ENCODE measurements at places on chromosomes 5 and 9. TPM values are rescaled to one million over a fixed set of nuclear protein-coding genes. Genes with fewer than 3 reads are reported as not detected.

GRCh38 chr9:132152231-132152630, 9.6 kb upstream of the NTNG2 start:
- no peaks in the 10 kb centered on the region for H3K4me1 ChIP-seq
- no peaks in the 10 kb centered on the region for H3K36me3 ChIP-seq
- DNase-seq, result no peak
- no peak overlapping the region for H3K4me3 ChIP-seq
- H3K27ac ChIP-seq, result no peak overlapping the region

FREM1 gene
- total RNA-seq, result 2.4 TPM

DNA sequence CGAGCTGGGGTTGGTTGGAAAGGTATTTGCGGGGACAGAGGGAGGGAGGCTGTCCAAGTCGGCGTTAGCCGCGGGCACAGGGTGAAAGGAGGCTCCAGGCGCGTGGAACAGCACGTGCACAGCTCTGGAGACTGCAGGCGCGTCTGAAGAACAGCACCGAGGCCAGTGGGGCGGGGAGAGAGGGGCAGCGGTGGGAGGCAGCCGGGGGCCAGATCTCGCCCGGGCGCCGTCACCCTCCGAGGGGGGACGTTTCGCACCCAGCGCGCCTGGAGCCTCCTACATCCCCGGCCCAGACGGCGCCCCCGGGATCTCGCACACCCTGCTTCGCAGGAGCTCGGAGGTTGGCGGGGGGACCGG, 79.6 kb downstream of the NTNG2 start:
- no peaks in the 10 kb centered on the region for H3K27me3 ChIP-seq
- DNase-seq, result no peak
- no peak overlapping the region for H3K27ac ChIP-seq
- peaks cover 45% of the 10 kb centered on the region for H3K4me1 ChIP-seq

DNA sequence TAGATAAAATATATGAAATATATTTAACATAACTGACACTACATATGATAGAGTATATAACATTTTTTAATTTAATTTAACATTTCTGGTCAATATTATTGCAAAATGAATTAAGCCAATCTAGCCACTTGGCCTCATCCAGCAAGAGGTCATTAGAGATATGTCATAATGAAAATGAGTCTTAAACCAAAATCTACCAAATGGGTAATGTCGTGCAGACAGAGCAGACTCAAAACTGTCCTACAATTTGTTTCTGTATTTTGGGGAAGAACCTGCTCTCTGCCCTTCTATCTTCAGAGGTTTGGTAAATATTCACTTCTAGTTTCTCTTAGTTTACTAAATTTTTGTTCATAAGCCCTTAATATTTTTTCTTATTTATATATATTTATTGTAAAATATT, 61.4 kb downstream of the ARHGEF28 start:
- DNase-seq, result no peak
- no peak overlapping the region for H3K4me3 ChIP-seq
- H3K4me1 ChIP-seq, result no peaks in the 10 kb centered on the region
- no peak overlapping the region for H3K27ac ChIP-seq

DNA sequence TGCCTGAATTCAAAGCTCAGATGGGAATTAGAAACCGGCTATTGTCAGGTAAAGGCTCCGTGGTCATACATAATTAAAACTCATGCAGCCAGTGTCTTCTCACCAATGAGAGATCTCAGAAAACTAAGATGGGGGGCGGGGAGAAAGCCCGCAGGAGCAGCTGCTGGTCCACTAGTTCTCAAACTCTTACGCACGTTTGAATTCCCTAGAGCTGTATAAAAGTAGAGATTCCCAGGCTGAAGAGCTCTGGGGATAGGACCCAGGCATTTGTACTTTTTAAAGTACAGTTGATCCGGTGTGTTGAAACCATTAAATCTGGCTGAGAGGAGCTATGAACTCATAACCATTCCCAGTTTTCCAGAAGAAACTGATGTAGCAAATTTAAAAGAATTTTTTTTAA, 68.5 kb downstream of the FRMD3 start:
- no peak for DNase-seq
- no peak overlapping the region for H3K4me3 ChIP-seq
- no peak overlapping the region for H3K27ac ChIP-seq
- peaks cover 44% of the 10 kb centered on the region for H3K4me1 ChIP-seq
- H3K36me3 ChIP-seq, result no peaks in the 10 kb centered on the region
- no peaks in the 10 kb centered on the region for H3K27me3 ChIP-seq

DNA sequence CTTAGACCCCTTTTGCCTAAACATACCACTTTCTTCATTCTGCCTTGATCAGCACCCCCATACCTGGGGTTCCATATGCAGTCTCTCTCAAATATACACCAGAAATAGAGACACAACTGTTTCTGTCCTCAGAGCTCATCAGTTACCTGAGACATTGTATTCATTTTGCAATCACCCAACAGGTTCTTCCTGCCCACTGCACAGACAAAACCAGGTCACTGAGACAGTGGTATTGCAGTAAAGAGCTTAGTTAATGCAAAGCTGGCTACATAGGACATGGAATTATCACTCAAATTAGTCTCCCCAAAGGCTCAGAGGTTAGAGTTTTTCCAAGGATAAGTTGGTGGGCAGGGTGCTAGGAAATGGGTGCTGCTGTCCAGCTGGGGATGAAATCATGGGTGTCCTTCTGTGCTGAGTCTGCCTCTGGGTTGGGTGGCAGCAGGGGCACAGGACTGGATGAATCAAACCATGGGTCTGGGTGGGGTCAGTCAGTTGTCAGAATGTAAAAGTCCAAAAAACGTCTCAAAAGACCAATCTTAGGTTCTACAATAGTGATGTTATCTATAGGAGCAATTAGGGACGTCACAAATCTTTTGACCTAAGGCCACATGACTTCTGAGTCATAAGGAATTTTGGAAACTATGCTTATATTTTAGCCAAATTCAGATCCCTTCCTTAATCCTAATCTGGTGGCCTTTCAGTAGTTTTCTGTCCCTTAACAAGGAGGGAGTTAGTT, 41.0 kb downstream of the KCNV2 start:
- H3K36me3 ChIP-seq, result no peaks in the 10 kb centered on the region
- H3K4me3 ChIP-seq, result no peak overlapping the region
- no peaks in the 10 kb centered on the region for H3K27me3 ChIP-seq
- no peak overlapping the region for H3K27ac ChIP-seq
- no peak for DNase-seq

DNA sequence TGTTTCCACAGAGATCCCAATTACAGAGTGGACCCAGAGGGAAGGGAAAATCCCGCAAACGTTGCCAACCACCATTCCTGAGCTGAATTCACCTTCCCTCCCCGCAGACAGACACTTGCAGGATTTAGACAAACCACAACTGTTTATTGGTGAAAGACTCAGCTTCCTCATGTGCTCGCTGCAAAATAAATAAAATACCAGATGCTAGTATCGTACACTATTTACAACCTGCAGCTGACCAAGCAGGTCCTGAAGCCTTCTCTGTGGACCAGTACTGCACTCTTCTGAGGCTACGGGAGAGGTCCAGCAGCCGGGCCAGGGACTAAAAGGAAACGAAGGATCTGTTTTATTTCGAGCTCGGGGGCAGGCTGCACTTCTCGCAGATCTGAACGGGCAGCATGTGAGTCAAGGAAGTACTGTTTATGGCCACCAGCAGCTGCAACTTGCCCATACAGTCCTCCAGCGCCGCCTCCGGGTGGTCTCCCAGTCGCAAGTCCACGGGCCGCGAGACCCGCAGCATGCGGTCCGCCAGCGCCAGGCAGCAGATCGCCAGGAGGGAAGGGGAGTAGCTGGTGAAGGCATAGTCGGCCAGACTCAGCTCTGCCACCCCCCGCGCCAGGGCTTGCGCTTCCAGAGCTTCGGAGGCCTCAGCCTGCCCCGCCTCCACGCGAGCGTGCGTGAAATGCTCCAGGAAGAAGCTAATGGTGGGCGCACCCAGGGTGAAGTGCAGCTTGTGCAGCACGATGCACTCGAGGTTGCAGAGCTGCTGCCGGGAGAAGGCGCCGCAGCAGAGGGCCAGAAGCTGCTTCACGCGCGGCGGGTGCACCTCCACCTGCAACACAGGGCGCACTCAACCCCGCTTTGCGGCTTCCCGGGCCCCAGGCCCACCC, 2.1 kb downstream of the CCNO start:
- no peak overlapping the region for H3K4me3 ChIP-seq
- DNase-seq, result no peak
- H3K4me1 ChIP-seq, result peaks cover 25% of the 10 kb centered on the region
- H3K36me3 ChIP-seq, result no peaks in the 10 kb centered on the region
- H3K27ac ChIP-seq, result no peak overlapping the region

- no peak for DNase-seq
- no peak overlapping the region for H3K4me3 ChIP-seq
- H3K36me3 ChIP-seq, result no peaks in the 10 kb centered on the region
- H3K27ac ChIP-seq, result no peak overlapping the region
- no peaks in the 10 kb centered on the region for H3K4me1 ChIP-seq
Observed at GRCh38 chr9:80550181-80550580, 978.4 kb downstream of the TLE4 start.

SURF6 gene
- 16.7 TPM for total RNA-seq

DNA sequence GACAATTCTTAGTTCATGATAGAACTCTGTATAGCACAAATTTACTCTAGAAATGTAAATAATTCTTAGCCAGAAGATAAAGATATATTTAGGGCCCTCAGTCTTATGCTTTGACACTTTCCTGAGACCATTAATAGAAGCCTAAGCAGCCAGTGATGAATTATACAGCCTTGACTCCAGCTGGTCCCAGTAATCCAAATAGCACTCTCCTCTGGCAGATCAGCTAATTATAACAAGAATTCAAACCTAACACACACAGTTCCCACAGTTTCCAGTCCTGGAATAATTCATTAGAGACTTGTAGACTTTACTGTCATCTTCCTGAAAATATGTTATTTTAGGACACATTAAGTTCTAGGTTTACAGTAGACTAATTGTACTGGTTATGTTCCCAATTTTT, 50.4 kb downstream of the SHOC1 start:
- H3K27me3 ChIP-seq, result no peaks in the 10 kb centered on the region
- H3K27ac ChIP-seq, result no peak overlapping the region
- no peak overlapping the region for H3K4me3 ChIP-seq

- no peak overlapping the region for H3K4me3 ChIP-seq
- H3K36me3 ChIP-seq, result no peaks in the 10 kb centered on the region
- DNase-seq, result no peak
- peak overlapping the region; percentile 14 for H3K27ac ChIP-seq
- H3K4me1 ChIP-seq, result no peaks in the 10 kb centered on the region
- H3K27me3 ChIP-seq, result no peaks in the 10 kb centered on the region
Observed at GRCh38 chr5:95163079-95163478, 121.8 kb downstream of the MCTP1 start.

SPINK6 gene
- total RNA-seq, result 0.42 TPM

FAM170A gene
- total RNA-seq, result not detected

DNA sequence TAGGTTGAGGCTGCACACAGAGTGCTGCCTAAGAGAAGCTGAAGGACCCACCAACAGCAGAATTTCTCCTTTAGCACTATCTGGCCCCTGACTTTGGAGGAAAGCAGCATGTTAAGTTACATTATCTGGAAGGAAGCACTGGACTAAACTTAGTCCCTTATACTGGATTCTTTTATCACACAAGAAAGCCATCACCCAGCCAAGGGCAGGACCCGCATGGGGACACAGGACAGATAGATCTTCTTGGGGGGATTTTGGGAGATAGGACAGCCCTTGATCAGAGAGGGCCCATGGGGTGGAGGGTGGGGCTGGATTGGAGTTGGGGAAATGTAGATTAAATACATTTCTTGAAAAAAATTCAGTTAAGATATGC, 14.4 kb downstream of the ANKRD33B start:
- no peak overlapping the region for H3K4me3 ChIP-seq
- no peaks in the 10 kb centered on the region for H3K4me1 ChIP-seq

DNA sequence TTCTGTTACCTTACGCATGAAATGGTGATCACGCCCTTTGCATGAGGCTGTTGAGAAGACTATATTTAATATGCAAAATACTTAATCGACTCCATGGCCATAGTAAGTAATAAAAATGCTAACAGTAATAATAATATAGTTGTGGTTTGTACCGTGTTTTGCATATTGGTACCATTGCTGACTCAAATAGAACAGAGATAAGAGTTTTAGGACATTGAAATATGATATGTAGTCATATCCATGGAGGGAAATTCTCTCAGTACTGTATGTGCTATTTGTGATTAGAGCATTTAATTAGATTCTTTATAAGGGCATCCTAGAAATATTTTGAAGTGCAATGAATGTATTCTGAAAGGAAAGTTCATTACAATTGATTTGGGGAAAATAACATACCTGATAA, 41.9 kb downstream of the CFAP90 start:
- no peaks in the 10 kb centered on the region for H3K4me1 ChIP-seq
- no peaks in the 10 kb centered on the region for H3K36me3 ChIP-seq
- DNase-seq, result no peak
- peaks cover 6% of the 10 kb centered on the region for H3K27me3 ChIP-seq

LHX6 gene
- total RNA-seq, result 9.1 TPM

GRCh38 chr5:148511810-148512347, 128.1 kb downstream of the FBXO38 start:
- peak; percentile 68 for DNase-seq
- no peaks in the 10 kb centered on the region for H3K36me3 ChIP-seq
- no peaks in the 10 kb centered on the region for H3K4me1 ChIP-seq
- H3K27me3 ChIP-seq, result no peaks in the 10 kb centered on the region
- no peak overlapping the region for H3K4me3 ChIP-seq
- H3K27ac ChIP-seq, result no peak overlapping the region

DNA sequence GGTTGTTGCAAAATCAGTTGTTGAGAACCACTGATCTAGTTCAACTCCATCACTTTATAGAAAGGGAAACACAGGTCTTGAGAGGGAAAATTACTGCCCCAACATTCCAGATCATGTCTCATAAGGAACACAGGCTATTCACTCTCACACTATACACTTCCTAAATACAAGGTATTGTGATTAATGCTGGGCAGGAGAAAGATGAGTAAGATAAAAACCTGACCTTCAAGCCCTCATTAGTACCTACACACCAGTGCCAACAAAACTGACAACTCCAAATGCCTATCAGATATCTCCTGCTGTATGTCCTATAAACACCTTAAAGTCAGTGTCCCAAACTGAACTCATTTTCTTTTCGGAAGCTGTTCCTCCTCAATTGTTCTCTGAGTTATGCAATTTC, 8.2 kb downstream of the GNE start:
- H3K27ac ChIP-seq, result no peak overlapping the region
- H3K36me3 ChIP-seq, result no peaks in the 10 kb centered on the region
- no peaks in the 10 kb centered on the region for H3K27me3 ChIP-seq
- H3K4me1 ChIP-seq, result no peaks in the 10 kb centered on the region
- no peak for DNase-seq

BTNL3 gene
- total RNA-seq, result 0.42 TPM

- H3K36me3 ChIP-seq, result no peaks in the 10 kb centered on the region
- no peaks in the 10 kb centered on the region for H3K27me3 ChIP-seq
- H3K27ac ChIP-seq, result no peak overlapping the region
- DNase-seq, result no peak
Observed at GRCh38 chr5:43729846-43730478, 127.0 kb downstream of the NNT start.

PGM5 gene
- 12.7 TPM for total RNA-seq

- no peaks in the 10 kb centered on the region for H3K4me1 ChIP-seq
- no peak overlapping the region for H3K4me3 ChIP-seq
- no peaks in the 10 kb centered on the region for H3K36me3 ChIP-seq
- no peak for DNase-seq
- H3K27me3 ChIP-seq, result no peaks in the 10 kb centered on the region
Observed at GRCh38 chr5:97838214-97838613, 655.2 kb upstream of the RIOK2 start.

STKLD1 gene
- total RNA-seq, result 0.82 TPM

PCDHGC4 gene
- total RNA-seq, result 0.79 TPM

Measured in left lung (tissue), 14 donors.